ENCODE measurements at places on chromosomes 11 and 22.

- DNase-seq: no peak
These were observed 1060.5 kb downstream of the DLG2 start for GRCh38 chr11:84566671-84567070.

DNA sequence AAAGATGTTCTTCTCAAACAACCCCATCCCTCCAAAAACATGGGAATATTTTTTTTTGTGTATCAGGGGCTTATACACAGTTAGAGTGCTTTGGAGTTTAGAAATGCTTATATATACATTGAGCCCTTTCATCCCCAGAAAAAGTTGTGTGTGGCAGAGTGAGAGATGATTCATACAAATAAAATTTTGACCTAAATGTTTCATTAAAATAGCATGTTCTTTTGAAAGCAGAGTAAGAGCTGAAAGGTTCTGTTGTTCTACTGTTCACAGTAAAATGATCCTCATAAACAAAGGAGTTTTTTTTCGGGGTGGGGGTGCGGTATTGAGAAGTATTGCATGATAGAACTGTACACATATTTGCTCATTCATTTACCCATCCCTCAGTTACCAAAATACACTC, 512.4 kb downstream of the DLG2 start:
- DNase-seq: no peak

- DNase-seq: no peak
These were observed 27.8 kb downstream of the GDPD5 start for GRCh38 chr11:75497788-75498409.

GRCh38 chr22:42294034-42294985, 23.9 kb upstream of the TCF20 start:
- DNase-seq: no peak

DNA sequence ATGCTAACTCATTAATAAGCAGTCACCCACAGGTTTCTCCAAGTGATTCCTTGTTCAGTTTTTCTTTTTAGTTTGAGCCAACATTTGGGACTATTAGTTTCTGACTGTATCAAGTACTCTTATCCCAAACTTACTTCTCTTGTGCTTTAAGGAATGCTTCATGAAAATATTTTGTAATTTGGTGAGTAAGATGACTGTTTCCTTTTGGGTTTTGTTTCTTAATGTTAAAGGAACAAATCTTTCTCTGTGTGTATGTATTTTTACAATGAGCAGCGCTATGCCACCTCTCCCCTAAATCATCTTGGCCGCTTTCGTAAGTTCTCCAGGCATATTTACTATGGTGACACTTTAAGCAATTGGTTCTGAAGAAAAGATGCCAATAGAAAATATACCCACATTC, 72.4 kb downstream of the LDLRAD3 start:
- no peak for DNase-seq

- DNase-seq: no peak
These were observed 30.0 kb downstream of the WNT7B start for GRCh38 chr22:45946805-45947600.

DNA sequence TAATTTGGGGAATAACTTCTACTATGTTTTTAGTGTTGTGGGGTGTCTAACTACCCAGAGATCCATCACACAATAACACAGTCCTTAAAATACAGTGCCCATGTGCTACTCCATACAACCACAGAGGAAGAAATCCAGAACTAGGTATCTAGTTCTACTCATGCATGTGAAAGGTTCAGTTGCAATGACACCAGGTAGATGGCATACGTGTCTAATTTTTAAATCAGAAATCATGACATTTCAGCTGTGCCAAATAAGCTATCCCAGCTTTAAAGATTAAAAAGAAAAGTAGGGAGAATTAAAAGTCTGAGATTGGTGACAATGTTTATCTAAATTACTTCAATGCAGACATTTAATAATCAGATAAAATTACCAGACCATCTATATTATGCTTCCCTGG, 122.2 kb downstream of the CD44 start:
- DNase-seq: no peak

DNA sequence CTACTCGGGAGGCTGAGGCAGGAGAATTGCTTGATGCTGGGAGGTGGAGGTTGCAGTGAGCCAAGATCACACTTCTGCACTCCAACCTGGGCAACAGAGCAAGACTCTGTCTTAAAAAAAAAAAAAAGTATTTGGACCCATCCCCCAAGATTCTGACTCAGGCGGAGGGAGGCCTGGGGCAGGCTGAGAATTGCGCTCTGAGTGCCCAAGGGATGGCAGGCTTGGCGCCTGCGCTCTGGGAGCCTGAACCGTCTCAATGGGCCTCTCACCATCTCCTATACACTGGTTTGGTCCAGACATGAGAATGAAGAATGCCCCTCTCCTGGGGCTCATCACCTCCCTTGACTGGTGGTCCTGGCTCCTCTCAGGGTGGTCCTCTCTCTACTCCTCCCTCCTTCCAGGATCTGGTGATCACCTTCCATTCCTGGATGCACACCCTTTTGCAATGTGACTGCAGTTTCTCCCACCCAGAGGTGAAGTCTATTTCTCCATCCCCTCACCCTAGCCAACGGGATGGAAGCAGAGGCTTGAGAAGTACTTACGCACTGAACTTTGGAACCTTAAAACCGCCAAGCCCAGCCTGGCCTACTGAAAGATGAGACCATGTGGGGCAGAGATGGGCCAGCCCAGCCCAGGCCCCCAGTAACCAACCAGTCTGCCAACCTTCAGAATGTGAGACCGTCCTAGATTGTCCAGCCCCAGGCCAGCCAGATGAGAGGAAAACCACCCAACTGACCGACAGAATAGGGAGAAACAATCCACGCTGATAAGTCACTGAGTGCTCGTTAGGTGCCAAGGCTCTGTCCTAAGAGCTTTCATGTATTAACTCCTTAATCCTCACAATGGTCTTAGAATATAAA, 4.9 kb downstream of the POLR3H start:
- no peak for DNase-seq

- DNase-seq: no peak
These were observed 1.7 kb upstream of the TMEM135 start for GRCh38 chr11:87035976-87036583.

- no peak for DNase-seq
These were observed at the start of gene MRGPRG for GRCh38 chr11:3218483-3219280. TSS of gene MRGPRG (minus strand) at chr11:3218813. CDS start at chr11:3218813, 0 bp downstream.

DNA sequence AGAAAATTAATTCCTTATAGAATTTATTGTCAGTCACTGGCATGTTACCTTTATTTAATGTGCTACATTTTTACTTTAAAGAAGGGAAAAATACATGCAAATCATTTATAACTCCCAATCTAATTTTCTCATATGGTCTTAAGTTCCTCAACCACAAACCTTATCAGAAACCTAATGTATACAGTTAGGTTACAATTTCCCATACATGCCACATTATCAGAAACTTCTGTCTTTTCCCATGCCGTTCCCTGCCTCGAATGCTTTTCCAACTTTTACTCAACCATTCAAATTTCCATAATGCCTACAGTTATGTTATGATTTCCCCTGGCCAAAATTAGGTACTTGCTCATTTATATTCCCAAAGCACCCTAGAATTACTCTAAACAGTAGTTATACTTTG, 13.5 kb downstream of the RSF1 start:
- no peak for DNase-seq

GRCh38 chr22:28268171-28268570, 349.1 kb upstream of the PITPNB start:
- DNase-seq: no peak

GRCh38 chr22:33167998-33168790, 110.0 kb upstream of the SYN3 start:
- no peak for DNase-seq

DNA sequence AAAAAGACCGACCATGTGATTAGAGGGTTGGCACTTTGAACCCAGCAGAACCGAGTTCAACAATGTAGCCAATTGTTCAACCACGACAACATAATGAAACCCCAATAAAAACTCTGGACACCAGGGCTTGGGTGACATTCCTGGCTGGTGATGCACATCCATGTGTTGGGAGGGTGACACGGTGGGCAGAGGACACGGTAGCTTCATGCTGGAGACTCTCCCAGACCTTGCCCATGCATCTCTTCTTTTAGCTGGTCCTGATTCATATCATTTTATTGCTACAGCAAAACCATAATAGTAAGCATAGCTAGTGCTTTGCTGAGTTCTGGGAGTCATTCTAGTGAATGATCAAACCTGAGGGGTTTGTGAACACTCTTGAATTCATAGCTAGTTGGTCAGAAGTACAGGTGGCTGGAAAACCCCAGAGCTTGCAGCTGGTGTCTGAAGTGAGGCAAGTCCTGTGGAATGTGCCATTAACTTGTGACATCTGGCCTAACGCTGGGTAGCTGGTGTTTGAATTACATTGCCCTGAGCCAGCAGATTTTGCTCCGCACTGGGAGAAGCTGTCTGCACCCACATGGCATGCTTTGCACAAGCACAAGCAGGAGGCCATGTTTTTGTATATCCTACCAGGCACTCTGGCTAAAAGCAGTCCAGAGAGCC, 14.0 kb downstream of the RPUSD4 start:
- no peak for DNase-seq

DNA sequence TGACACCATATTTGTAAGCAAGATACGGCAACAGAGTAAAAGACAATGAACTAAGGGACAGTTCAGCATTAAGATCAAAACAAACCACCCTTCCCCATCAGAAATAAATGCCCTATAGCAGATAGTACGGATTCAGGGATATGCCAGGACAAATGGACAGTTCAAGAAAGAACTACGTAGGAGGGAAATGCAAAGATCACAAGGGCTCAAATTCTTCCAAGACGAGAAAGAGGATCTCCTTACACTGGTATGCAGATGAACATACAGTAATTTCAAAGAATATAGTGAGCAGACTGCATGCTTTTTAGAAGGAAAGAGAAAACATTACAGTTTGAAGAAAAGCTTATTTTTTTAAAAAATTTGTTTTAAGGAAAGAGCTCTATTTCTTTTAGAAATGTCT, 124.7 kb upstream of the APOA1 start:
- no peak for DNase-seq

DNA sequence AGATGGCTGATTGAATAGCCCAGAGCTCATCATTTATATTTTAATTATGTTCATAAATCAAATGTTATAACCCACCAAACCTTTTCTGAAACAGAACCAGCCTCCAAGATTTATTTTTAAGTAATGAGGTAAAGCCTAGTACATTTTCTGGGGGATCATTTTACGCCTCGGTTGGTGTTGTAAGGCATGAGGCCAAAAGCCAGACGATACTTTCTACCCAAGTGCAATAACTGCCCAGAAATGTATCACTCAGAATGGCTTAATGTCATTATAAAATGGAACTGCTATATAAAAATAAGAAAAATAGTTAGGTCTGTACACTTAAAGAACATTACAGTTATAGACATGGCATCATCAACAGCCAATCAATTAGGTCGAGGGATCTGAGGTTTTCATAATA, 283.3 kb downstream of the CADM1 start:
- DNase-seq: no peak

- DNase-seq: no peak
These were observed 165.0 kb downstream of the SOX6 start for GRCh38 chr11:16191212-16191867.

GRCh38 chr11:114307524-114308203, 11.5 kb downstream of the NNMT start:
- no peak for DNase-seq

DNA sequence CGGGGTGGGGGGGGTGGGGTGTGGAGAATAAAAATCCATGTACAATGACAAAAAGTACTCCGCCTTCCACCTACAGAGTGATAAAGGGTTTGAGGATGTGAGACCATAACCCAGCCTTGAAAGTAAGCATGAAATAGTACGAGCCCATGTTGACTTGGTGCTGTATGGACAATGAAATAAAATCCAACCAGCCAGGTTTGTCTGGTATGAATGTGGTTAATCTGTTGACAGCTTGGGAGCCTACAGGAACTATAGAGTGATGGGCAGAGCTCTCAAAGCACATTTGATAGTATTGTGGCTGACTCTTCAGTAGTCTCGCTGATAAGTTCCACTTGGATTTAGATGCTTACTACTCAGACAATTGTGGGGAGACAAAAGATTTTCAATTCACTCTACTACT, 48.8 kb upstream of the CD44 start:
- no peak for DNase-seq

DNA sequence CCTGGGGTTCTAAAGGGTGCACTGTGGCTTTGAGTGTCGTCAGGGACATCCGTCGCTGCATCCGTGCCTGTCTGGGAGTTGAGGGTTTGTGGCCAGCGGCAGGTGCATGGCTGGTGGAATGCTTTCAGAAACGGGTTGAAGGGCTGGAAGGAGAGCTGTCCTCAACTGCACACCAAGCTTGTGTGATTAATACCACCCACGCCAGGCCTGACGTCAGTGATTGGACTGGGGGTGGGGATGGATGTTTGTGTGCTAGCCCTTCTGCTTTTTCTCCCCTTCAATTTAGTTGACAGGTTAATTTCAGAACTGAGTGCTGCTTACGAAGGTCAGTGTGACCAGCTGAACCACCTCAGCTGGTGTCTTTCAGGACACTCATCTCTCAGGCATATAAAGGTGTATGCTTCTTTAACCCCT, 3.2 kb upstream of the GAB2 start:
- no peak for DNase-seq

GRCh38 chr11:85685125-85685819, 723 bp downstream of the CCDC89 start:
- DNase-seq: no peak

- DNase-seq: no peak
These were observed 40.4 kb downstream of the PISD start for GRCh38 chr22:31621507-31622124.

DNA sequence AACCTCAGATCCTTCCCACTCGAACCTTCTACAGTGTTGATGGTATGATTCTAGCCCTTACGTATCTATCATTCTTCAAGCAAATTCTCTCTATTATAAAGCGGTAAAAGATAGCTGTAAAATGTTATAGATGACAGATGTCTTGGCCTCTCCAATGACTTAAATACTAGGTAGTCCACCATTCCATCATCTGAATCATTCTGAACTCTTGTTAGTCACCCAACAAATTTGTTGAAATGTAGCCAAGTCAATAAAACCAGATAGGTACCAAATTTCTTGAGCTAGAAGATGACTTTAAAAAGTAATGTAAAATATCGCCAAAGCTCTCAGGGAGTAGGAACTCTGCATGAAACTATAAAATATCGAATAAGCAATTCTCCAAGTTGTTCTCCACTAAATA, 32.6 kb upstream of the PICALM start:
- DNase-seq: no peak

- no peak for DNase-seq
These were observed 7.6 kb downstream of the LRRC10B start for GRCh38 chr11:61516191-61516590.

GRCh38 chr11:77146261-77147035, 18.4 kb downstream of the MYO7A start:
- DNase-seq: no peak

GRCh38 chr11:108863528-108863927, 198.7 kb downstream of the DDX10 start:
- no peak for DNase-seq

DNA sequence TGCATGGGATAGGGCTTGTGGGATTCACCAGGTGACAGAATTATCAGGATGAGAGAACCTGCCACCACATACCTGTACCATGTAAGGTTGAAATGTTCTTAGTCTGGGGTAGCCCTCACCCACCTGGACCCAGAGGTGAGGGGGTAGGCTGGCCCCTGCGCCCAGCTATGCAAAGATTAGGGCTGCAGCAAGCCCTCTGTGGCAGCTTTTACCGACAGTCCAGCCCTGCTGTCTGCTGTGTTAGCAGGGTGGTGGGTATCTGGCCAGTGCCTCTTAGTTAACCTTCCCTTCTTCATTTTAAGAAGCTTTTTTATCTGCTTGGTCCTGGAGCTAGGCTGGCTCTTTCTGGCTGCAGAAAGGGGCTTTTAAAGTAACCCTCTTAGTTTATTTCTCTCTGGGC, 13.9 kb downstream of the INSC start:
- DNase-seq: no peak

GRCh38 chr11:39443424-39444022, 2015.9 kb downstream of the LRRC4C start:
- no peak for DNase-seq
